Natural killer cell treated with Interleukin-12 subunit alpha and Interleukin-12 subunit beta and Interleukin-15 and Interleukin-18, amount 100 ng/mL, for 72 hours (primary cell): ENCODE measurements at places on chromosomes 5 and 9.

DNA sequence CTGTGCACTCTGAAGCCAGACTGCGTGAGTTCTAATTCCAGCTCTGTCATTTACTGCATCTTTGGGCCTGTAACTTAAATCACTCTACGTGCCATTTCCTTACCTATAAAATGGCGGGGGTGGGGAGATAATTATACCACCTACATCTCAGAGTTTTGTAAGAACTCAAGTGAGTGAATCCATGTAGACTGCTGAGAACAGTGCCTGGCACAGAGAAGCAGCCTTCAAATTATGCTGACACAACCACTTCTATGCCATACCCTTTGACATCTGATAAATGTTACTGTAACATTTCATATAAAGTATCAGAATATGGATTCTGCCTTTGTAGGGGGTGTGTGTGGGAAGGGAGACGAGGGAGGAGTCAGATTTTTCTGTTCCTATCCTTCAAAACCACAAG, 27.7 kb downstream of the ELAVL2 start:
- no peak for DNase-seq

GRCh38 chr9:115591584-115591984, 473.6 kb upstream of the TNC start:
- no peak for DNase-seq

DNA sequence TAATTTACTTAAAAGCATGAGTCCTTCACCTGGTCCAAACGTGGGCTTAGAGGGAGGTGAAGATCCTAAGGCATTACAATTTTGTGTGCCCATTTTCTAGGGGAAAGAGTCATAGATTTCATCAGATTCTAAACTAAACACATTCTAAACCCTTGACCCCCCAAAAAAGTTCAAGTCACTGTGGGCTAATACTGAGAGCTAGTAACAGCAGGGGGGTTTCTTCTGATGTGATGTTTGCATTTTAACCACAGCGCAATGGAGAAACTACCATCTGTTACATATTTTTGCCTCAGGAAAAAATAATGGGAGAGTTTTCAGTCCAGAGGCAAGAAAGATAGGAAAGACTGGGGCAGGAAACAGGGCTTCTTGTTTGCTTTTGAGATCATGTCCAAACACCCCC, 110.8 kb upstream of the SLC1A3 start:
- DNase-seq, result no peak

DNA sequence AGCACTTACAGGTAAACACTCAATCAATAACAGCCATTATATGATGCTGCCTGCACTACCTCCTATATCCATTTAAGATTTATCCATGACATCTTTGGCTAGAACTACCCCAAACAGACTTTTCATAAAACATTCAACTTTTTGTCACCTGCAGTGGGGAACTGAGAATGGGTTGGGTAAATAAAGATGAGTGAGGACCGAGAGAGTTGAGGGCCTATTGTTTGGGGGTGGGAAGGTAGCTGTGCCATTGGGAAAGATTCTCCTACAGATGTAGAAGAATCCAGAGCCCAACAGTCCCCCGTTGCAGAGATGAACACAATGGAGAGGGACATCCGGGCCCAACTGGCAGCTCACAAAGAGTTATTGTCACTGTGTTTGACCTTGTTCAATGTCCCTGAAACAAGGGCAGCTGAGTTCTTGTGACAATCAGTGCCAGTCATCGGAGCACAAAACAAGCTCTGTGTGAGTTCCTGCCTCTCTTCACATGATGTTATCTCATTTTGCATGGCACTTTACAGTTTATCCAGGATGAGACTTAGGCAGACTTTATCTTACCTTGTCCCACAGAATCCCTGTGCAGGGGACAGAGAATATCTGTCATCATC, 11.5 kb upstream of the SLC31A2 start:
- DNase-seq, result no peak

GRCh38 chr5:79031485-79031867, 38.0 kb downstream of the DMGDH start:
- DNase-seq, result no peak

- DNase-seq, result no peak
Measured at GRCh38 chr5:169735913-169736312, 98.8 kb downstream of the DOCK2 start.

DNA sequence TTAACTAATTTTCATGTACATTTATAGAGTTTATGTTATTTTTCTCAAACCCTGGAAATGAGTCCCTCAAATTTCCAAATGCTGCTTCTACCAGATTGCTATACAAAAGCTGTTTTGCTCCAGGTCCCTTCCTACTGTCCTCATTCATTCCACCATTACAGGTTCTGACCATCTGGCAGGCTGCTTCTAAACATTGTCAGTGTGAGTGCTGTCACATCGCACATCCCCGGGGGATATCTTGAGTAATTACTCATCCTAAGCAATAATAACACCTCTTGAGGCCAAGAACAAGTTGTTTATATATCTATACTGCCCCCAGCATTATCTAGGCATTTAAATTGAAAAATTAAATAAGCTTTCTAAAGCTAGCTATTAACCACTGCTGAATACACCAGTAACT, 1675.3 kb upstream of the CDH6 start:
- DNase-seq, result no peak

GRCh38 chr5:143826951-143827444, 15.0 kb downstream of the HMHB1 start:
- DNase-seq, result no peak

DNA sequence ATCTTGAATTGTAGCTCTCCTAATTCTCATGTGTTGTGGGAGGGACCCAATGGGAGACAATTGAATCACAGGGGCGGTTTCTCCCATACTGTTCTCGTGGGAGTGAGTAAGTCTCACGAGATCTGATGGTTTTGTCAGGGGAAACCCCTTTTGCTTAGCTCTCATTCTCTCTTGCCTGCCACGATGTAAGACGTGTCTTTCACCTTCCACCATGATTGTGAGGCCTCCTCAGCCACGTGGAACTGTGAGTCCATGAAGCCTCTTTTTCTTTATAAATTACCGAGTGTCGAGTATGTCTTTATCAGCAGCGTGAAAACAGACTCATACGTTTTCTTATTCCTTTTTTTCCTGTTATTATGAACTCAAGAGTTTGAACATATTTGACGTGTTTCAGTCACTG, 39.1 kb downstream of the RETREG1 start:
- DNase-seq, result no peak

GRCh38 chr9:16119261-16120230, 566.7 kb downstream of the CCDC171 start:
- DNase-seq, result no peak

DNA sequence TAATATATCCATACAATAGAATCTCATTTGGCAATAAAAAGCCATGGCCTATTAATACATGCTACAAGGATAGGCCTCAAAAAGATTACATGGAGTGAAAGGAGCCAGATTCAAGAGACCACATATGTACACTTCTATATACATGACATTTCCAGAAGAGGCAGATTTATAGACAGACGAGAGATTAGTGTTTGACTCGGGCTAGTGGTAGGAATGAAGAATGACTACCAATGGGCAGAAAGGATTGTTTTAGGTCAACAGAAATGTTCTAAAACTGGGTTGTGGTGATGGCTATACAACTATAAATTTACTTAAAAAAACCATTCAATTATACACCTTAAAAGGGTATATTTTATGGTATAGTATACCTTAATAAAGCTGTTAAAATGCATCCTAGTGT, 41.9 kb downstream of the SETX start:
- DNase-seq, result no peak

GRCh38 chr5:178413988-178414387, 176.2 kb downstream of the COL23A1 start:
- no peak for DNase-seq

GRCh38 chr5:139772089-139772791, 23.4 kb upstream of the PSD2 start:
- DNase-seq, result no peak

- no peak for DNase-seq
Measured at GRCh38 chr9:85430659-85431338, 311.0 kb downstream of the AGTPBP1 start.

DNA sequence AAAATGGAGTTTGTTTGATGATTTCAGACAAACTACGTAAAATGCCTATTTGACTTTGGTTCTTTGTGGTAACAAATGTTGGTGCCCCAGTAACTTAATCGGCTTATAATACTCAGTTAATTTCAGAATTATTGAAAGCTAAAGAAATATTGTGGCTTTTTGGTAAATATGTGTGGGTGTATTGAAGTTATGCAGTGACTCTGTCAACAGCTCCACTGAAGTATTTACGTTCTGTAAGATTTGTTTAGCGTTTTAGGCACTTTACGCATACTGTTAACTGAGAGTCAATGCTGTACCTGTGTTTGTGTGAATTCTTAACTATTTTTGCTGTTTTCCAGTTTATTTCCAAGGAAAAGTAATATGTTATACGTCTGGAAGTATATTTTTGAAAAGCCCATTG, 2.2 kb downstream of the RAD23B start:
- no peak for DNase-seq
